Stimulated activated CD4-positive, alpha-beta T cell treated with anti-CD3 and anti-CD28 coated beads, Interleukin-2, amount 100 ng/mL, for 48 hours (primary cell): ENCODE measurements at places on chromosomes 16 and 17.

DNA sequence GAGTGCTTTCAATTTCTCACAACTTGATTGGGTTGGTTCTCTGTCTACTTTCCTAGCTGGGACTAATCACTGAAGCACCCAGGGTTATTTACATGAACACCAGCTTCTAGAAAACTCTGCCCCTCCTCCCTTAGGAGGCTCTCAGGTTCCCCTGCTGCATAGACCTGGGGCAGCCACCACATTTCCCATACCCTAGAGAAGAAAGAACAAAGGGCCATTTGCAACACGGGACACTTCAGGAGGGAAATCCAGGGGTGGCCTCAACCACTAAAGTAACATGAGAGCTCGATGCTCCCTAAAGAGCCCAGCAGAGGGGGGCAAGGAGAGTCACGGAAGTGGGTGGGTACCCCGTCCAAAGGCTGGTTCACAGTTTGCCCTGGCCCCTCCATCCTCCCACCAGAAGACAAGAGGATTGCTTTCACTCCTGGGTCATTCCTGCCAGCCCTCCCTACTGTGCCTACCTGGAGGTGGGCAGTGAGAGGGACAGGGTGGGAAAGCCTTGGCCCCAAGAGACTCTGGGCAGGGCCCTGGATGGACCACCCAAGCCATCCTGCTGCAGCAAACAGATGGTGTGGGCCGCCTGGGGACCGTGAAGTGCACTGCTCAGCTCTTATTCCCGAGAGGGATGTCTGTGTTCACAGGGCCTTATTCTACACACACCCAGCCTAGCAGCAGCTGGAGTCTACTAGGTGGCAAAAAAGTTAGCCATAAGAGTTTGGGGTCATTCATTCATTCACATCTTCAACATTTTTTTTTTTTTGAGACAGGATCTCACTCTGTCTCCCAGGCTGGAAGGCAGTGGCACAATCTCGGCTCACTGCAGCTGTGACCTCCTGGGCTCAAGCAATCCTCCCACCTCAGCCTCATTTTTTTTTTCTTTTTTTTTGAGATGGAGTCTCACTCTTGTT, 392.1 kb downstream of the SOX9 start:
- DNase-seq = no peak

DNA sequence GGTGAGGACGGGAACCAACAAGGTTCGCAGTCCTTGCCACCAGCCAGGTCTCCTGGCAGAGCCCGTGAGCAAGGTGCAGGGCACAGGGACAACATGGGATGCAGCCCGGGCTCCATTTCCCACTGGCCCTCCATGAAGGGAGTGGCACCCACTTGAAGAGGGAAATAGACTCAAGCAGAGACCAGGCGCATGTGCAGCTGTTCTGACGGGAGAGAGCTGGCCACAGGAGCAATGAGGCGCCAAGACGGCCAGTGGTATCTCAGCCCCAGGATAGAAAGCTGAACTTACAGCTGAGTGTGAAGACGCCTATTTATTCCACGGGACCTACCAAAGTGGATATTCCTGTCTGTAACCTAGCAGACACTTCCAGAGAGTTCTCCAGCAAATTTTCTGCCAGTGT, 8.2 kb upstream of the FOXJ1 start:
- no peak for DNase-seq

DNA sequence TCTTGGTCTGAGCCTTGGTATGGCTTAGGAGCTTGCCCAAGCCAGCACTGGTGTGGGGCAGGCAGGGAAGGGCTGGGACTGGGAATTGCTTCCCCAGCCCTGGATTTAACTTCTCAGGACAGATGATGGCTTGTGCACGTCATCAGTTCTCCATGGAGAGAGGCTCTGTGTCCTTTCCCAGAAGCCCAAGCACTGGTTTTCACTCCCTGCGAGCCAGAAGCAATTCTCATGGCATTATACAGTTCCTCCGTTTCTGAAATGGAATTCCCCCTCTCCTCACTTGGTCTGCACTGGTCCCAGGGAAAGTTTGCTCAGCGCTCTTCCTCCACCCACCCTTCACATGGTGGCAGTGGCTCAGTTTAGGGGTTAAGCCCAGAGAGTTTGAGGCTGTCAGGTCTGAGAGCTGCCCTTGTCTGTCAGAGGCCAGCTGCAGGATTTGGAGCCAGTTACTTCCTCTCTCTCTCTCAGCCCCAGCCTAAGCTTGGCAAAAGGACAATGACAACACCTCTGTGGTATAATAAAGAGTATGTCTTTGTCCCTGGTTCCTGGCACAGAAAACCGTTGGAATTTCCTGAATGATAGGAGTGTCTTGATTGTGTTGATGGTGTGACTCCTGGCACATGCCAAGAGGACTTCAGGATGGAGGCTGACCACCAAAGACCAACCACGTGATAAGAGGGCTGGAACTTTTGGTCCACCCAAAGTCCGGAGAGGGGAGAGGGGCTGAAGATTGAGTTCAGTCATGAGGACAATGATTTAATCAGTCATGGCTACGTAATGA, 219.6 kb upstream of the TNRC6C start:
- DNase-seq = no peak

DNA sequence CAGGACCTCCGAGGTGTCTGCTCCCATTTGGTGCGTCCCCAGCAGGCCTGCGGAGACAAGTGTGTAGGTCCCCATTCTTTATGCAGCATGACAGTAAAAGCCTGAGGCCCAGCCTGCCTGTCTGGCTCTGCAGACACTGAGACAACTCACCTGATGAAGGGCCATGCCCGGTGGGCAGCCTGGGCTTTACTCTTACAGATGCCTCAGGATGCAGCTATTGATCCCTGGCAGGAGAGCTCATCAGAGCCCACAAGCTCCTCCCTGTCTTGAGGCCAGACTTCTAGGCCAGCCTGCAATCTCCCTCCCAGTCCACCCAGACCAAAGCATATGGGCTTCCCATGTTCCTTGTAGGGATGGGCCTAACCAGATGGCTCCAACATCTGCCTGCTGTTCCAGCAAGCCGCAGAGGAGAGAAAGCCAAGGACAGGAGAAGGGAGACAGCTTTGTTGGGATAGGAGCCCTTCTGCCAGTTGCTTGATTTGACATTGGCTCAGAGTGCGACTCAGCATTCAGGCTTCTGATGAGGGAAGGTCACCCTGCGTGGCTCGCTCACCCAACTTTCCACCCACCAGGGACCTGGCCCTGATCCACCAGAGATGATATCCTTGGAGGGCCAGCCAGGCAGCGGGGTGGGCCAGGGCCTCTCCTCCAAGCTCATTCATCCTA, 87.5 kb downstream of the SOCS1 start:
- no peak for DNase-seq

GRCh38 chr16:27703545-27703944, 153.6 kb downstream of the KATNIP start:
- no peak for DNase-seq
